ENCODE measurements at places on chromosomes 12 and 14.

DNA sequence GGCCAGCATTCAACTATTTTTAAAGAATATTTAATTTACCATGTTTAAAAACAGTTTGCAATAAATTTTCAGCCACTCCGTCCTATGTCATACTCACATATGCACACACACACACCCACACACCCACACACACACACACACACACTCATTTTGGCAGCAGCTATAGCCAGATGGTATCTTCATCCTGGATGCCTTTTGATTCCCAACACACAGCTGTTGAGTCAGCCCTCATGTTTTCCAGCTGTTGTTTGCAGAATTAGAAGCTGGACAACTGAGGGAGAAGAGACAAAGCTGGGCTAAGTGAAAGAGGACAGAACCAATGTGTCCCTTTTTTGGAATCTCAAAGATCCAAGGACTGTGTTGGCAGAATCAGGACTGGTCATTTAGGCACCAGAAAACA is 80.0 kb upstream of the EGLN3 start:
- DNase-seq = no peak

GRCh38 chr14:87901652-87902051 is 91.3 kb downstream of the GALC start:
- no peak for DNase-seq

- DNase-seq = no peak
Measured at GRCh38 chr12:32166510-32166909, 59.9 kb downstream of the BICD1 start.

GRCh38 chr12:22042976-22043669 is 2.9 kb upstream of the CMAS start:
- no peak for DNase-seq

DNA sequence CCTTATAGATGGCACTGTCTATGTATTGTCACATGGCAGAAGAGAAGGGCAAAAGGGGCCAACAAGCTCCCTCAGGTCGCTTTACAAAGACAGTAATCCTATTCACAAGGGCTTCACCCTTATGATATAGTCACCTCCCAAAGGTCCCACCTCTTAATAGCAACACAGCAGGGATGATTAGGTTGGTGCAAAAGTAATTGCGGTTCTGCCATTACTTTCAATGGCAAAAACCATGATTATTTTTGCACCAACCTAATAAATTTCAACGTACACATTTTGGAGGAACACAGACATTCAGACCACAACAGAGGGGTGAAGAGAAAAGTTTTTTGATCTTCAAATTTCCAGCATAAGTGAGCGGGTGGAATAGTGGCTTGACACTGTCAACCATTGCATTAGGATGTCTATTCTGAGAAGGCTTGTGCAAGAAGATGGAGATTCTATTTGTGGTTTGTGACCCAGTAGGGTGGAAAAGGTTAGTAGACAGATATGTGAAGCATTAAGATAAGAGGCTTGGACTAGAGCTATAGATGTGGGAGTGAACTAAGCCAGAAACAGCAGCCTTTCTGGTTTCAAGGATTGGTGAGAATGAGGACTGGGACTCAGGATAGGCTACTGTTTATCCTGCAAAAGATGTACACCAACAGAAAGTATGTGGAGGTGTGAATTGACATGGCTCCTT is 75.5 kb upstream of the CPSF6 start:
- DNase-seq = no peak

DNA sequence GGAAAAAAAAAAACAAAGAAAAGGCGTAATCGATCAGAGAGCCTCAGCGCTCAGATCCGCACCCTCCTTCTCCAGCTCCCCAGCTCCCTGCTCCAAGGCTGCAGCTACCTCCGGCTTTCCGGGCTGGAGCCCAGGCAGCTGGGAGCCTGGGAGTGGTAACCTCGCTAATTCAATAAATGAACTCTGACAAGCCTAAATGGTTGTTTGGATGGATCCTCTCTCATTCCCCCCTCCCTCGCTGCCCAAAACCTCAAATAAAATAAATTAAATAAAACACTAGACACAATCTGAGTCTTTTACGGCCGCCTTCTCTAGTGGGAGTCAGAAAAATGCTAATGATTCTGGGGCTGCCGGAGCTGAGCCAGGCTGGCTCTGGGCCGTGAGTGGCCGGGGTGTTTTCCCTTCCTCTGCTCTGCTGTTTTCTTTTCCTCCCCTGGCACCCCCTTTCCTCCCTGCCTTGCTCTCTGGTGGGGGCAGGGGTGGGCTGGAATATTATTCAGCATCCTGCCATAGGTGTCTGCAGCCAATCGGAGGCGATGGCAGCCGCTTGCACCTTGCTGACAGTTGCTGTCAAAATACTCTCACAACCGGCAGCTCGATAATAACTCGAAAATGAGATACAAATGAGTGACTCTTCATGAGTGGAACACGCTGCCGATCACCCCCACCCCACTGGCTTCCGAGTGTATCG is 76.1 kb downstream of the RBM19 start:
- DNase-seq = no peak

GRCh38 chr12:83796531-83796930 is 1109.8 kb downstream of the TMTC2 start:
- DNase-seq = no peak

DNA sequence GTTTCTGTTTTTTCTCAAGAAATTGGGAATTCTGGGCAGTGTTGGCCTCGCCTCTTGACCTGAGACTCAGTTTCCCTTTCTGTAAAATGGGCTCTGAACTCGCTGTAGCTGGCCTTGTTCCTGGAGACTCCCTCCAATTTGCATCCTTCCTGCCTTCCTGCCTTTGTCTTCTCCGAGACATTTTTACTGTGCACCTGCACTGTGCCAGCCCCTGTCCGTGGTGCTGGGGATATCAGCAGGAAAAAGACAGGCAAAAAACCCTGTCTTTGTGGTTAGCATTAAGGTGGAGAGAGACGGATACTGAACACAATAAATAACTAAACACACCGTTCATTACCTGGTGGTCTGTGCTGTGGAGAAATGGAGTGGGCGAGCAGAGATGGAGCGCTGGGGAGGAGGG is 129.8 kb downstream of the AACS start:
- no peak for DNase-seq

DNA sequence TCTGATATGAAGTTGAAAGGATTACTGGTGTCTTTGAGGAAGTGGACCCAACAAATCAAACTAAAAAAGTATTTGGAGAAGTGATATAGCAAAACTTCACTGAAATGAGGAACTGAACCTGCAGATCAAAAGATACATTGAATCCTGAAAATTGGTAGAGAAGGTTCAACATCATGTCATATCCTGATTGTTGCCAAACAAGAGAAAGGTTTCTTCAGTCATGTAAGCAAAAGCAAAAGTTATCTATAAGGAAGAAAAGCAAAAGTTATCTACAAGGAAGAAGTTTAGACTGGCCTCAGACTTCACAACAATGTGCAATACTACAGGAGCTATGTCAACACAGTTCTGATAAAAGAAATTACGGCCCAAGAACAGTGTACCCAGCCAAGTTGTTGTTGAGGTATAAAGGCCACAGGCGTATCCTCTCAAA is 142.7 kb downstream of the RAD51B start:
- no peak for DNase-seq

- no peak for DNase-seq
Measured at GRCh38 chr12:6626654-6627283, 9.0 kb downstream of the LPAR5 start.

- DNase-seq = no peak
Measured at GRCh38 chr12:102462795-102463465, 17.4 kb downstream of the IGF1 start.

GRCh38 chr14:68124050-68124449 is 304.5 kb downstream of the RAD51B start:
- DNase-seq = no peak

GRCh38 chr14:89635615-89636014 is 218.6 kb upstream of the FOXN3 start:
- DNase-seq = no peak

GRCh38 chr14:78790271-78790670 is 620.1 kb downstream of the NRXN3 start:
- no peak for DNase-seq

- DNase-seq = peak; percentile 7
Measured at GRCh38 chr14:67166450-67166853, 22.8 kb upstream of the GARIN2 start.

- no peak for DNase-seq
Measured at GRCh38 chr14:62364161-62364560, 601.9 kb downstream of the SNAPC1 start.

DNA sequence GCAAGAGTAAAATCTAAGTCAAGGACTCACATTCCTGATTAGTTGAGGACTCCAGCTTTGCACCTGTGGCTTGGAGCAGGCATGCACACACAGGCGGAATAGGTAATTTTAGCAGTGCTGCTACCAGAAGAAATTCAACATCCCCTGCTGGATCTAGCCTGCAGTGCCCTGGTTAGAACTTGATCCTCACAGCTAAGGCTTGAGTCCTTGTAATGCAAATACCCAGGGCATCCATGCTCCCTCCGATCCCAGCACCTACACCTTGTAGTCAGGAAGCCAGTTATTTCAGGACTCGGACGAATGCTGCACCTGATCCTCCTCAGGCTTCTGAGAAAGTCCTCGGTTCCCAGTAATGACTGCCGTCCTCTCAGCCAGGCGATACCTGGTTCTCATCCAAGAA is 309.0 kb upstream of the AMIGO2 start:
- DNase-seq = no peak

- DNase-seq = no peak
Measured at GRCh38 chr12:94977766-94978468, 25.6 kb downstream of the NDUFA12 start.

DNA sequence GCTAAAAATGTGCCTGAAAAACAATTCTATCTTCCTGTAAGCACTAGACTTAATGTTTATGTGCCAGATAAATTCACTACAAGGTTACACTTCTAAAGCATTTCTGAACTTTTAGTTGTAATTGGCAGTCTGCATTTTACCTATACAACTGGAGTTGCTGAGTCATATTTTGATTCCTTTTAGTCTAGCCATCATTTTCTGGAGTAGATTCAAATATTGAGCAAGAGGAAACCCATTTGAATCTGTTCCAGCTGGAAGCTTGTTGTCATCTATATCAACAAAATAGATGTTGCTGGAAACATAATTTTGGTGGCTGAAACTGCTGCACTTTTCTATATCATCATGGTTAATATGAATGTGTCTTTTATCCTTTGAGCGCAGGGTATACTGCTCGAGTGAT is 122.2 kb upstream of the CCDC175 start:
- no peak for DNase-seq

- no peak for DNase-seq
Measured at GRCh38 chr12:114679452-114679875, 4.5 kb downstream of the TBX3 start.

- DNase-seq = no peak
Measured at GRCh38 chr12:65603438-65604351, 220.6 kb upstream of the HMGA2 start.

DNA sequence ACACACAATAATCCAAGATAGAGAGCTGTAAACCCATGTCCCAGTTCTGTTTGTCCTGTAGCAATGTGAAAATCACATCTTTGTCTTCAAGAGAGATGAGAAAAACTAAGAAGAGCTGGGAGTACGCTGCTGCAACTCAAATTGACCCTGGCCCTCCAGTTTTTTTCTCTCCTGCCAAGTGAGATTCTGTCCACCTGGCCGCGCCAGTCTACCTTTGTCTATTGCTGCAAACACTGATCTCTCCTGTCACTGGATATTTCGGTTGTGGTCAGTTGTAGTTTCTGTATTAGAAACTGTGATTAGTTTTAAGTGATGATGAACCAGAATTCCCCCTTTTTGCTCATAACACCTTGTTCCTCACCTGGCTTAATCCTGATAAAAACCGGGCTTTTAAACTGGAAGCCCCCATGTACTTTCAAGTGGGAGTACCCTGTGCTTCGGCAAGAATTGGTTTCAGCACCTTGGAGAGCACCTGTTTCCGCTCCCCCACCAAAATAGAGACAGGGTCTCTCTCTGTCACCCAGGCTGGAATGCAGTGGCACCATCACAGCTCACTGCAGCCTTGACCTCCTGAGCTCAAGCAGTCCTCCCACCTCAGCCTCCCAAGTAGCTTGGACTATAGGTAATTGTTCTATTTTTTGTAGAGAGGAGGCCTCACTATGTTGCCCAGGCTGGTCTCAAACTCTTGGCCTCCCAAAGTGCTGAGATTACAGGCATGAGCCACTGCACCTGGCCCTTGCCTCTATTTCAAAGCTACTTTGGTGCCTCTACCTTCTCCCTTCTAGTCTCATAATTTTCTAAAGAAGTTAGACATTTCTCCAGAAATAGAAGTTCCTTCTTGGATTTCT is 156.8 kb downstream of the PHETA1 start:
- DNase-seq = no peak

DNA sequence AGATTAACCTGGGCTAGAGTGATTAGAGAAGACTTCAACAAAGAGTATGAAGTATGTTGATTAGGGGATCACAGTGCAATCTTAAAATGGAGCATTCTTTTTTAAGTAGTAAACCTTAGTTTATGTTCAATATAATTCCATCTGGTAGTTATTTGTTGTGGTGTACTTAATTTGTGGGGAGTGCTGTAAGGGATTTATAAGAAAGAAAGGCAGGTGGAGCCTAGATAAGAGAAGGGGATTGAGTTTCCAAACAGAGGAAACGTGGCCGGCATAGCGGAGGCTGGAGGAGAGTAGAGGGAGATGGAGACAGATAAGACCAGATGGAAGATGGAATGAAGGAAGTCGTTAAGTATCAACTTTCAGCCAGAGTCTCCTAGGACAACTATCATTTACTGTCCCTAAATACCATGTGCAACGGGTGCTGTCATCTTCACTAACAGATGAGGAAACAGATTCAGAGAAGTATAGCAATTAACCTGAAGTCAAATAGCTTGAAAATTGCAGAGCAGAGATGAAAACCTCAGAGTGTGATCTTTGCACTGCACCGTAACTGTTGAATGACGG is 38.1 kb downstream of the GOLGA5 start:
- no peak for DNase-seq

DNA sequence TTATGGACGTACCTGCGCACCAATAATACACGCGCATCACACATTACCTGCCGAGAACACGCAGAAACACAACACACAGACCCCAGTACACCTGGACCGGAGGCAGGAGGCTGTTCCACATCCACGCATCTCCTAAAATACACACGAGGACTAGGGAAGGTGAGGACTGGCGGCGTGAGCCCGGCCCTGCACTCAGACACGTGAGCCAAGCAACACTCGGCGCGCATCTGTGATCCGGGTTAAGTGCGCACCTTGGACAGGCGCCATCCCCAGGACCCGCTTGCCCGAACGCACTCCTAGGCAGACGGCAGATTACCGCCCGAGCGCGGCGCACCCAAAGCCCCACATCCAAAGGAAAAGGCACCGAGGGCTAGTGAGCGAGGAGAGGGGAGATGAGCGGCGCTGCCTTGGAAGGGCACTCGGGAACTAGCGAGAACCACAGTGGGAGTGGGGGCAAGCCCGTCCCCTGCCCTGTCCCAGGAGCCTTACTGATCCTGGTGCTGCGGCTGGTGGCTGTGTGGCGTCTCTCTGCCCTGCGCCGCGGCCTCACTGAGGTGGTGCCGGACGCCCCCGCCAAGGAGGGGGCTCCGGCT is 417 bp downstream of the GLS2 start:
- peak; percentile 6 for DNase-seq

DNA sequence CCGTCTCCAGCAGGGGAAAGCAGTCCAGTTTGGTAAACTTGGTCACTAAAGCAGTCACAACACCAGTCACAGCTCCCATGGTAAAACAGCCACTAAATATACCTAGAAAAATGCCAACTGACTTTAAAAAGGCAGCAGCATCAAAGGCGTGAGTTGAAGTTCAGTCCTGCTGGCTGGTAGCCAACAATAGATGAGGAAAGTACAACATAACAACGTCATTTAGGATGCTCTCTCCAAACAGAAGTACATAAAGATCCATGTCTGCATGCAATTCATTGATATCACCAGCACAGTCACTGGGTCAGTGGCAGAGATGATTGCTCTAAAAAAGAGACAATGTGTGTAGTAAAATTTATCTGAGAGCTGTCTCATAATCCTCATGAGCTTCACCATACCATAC is 59.3 kb upstream of the TMPO start:
- no peak for DNase-seq

Measured in activated T-cell treated with anti-CD3 and anti-CD28 coated beads for 1 hour (primary cell).